ENCODE measurements at places on chromosomes 2 and 18.
A peak's percentile ranks its signal among the peaks of the same experiment; 100 is the strongest.

DNA sequence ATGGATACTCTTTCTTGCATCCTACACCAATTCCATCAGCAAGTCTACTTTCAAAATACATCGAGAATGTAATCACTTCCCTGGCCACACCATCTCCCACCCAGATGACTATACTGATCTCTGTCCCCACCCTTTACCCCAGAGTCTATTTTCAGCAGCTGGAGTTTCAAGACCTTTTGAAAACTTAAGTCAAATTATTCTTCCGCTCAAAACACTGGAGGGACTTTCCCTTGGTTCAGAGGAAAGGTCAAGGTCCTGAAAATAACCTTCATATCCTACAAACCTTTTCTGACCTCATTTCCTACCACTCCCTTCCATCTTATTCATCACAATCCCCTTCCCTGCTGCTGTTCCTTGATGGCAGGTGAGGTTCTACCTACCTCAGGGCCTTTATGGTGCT is 58.8 kb upstream of the LYPD6 start:
- DNase-seq = no peak

DNA sequence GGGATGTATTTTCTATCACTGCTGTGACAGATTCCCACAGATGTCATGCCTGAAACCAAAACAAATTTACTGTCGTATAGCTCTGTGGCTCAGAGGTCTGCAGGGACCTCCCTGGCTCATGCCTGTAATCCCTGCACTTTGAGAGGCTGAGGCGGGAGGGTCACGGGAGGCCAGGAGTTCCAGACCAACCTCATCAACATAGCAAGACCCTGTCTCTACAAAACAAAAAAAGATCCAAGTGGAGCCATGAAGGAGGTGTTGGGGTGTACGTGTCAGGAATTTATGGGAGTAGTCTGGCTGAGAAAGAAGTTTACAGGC is 51.0 kb upstream of the FAHD2A start:
- DNase-seq = no peak

GRCh38 chr2:102932501-102932900 is 170.7 kb downstream of the TMEM182 start:
- DNase-seq = no peak

DNA sequence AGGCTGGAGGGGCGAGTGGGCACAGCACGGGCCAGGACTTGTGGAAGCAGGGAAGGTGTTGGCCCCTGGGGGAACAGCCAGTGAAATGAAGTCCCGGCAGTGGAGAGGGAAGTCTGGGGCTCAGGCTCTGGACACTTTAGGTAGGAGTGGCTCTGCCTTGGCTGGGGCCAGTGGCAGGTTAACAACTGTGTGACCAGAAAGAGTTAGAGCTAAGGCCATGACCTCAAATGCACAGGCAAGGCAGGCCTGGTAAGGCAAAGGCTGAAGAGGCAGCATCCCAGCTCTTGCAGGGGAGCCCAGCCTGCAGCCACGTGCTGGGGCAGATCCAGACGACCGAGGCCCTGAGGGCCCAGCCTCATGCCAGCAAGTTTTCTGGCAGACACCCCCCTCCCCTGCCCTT is 21.5 kb downstream of the PCARE start:
- DNase-seq = no peak

- no peak for DNase-seq
These were observed 64.6 kb downstream of the CD226 start for GRCh38 chr18:69882965-69883668.

DNA sequence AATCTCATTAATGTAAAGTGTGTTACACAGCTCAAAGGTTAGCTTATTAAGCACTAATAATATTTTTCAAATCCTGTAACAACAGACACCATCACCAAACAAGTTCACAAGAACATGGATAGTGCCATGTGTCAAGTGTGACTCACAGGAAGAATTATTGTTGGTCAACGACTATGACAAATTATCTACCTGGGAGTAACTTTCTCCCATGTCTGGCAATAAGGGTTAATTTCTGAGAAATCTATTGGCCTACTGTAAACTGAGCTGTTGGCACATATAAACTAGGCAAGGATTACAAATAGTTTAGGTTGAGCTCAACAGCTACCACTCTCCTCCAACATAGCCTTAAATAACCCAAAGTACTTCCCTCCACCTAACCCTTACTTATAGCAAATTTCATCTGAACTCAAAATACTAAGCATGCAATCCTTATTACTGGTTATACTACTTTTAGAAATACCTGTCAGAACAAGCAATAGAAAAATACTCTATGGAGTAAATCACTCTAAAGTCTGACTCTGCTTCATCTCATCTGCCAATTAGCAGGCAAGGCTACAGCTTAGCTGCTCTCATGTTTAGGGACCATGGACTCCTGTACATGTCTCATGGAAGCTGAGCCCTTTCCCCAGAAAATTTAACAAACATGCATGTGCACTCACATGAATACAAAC is 223.0 kb downstream of the NBAS start:
- DNase-seq = no peak

DNA sequence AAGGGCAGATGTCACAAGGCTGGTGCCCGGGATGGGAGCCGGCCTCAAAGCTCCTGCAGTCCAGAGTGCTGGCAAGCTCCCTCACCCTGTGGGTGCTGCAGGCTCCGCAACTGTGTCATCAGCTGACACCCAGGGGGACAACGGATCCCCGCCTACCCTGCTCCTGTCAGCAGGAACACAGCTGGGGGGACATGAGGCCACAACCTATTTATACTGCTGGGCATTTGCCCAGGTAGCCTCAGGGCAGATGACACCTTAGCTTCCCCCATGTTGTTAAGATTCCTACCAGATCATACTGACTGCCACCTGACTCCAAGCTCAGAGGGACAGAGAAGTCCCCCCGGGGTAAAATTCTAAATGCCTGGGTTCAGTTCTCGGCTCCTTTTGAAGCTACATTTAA is 1.2 kb downstream of the ANKRD23 start:
- DNase-seq = no peak

DNA sequence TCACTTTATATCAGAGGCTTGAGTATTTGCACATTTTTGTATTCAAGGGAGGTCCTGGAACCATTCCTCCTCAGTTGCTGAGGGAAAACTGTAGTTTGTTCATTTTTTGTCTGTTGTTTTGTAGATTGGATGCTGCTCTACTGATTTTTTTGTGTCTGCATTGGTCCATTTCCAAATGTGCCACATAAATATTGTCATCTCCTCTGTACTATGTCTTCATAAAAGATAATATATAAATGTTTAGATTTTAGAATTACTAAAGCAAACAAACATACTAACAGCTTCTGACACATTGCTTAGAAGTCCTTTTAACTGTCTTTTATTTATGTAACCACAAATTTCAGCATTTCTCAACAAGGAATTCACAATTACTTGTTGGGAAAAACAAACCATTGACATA is 356.8 kb downstream of the PLCL1 start:
- no peak for DNase-seq

DNA sequence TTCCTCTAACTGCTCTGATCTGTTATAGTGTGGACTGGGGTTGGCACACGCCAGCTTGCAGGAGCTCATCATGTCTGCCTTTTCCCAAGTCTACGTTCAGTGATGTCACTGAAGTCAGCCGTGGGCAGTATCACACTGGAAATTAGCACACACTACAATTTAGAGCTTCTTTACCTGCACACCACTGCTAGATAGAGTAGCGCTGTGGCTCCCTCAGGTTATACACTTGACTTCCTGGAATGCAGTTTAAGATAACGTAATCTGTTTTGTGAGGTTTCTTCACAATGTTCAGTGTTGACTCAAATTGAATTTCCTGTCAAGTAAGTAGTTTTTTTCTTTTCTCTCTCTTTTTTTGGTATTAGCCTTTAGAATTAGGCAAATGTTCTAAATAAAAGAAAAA is 487.2 kb downstream of the DCDC2C start:
- DNase-seq = no peak

DNA sequence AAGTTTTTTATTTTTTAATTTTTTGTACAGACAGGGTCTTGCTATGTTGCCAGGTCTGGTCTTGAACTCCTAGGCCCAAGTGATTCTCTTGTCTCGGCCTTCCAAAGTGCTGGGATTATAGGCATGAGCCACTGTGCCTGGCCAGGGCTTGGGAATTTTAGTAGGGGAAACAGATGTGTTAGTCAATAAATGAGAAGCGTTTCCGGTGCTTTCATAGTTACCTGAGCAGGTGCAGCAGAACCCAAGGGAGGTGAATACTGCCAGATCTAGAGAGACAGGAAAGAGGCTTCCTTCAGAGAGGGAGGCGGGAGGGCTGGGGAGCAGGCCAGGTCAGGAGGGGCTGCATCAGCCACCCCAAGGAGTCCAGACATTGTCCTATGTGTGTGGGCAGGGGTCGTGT is 30.5 kb upstream of the IMPA2 start:
- no peak for DNase-seq

DNA sequence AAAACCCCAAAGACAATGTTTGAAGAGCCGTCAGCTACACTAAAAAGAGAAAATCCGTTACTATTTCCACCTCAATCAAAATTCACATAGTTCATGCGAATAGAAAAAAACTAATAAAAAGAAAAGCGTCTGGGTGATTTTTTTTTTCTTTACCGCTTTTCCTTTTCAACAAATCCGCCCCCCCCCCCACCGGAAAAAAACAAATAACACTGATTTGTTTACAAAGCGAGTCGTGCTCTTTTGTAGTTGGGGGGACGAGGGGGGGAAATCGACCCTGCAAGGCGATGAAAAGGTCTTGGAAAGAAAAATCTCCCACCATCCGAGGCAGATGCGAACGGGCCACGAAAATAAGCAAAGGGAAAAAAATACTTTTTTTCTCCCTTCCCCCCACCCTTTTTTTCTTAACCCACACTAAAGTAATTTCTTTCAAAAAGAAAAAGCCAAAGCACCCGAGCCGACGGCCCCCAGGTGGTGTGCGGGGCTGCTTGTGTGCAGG is 638 bp downstream of the ZNF521 start:
- DNase-seq = no peak

DNA sequence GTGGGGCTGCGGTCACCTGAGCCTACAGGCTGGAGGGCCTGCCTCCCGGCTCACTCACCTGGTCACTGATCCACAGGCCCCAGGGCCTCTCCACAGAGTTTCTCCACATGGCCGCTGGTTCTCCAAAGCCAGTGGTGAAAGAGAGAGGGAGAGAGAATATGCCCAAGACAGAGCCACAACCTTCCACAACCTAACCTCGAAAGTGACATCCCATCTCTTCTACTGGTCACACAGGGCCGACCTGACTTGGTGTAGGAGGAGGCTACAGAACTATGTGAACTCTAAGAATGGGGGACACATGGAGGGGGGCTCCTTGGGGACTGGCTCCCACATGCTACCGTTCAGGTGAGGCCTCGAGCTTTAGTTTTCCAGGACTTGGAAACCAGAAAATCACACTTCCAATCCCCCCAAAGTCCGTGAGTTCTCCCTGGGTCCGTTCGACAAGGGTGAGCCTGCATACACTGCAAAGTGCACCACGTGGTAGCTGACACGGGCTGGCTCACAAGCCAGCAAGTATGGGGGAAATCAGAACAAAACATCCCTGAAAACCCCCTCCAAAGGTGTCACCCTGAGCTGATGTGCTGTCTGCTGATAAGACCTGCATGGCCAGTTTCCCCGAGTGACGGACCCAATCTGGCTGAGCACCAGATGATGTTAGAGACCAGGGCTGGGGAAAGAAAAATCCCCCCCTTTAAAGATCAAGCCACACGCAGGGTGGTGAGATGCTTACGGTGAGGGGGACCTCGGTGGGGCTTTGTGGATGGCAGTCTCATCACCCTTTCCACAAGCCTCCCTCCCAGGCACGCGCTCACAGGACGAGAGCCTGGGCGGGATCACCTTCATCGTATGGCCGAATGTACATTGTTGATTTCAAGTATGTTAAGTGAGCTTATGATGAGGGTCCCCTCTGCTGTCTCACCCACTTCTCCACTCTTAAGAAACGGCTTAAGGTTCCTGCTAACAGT is 54.2 kb upstream of the SEMA4C start:
- DNase-seq = peak; percentile 9

DNA sequence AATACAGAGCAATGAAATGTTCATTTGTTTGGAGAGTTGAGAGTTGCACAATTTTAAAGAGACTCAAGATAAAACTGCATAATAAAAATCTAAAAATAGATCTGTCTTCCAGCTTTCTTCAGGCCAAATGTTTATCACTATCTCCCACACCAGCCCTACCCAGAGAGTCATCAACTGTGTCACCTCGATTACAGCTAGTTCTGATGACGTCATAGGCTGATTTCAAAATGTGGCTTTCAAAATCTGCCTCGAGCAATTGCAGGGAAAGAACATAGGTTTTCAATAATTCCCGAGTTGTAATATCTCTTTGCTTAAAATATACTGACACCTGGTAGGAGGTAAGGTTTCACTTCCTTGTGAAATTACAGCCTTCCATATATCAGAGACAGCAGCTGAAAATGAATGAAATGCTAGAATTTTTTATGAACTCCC is 677.6 kb upstream of the ID2 start:
- no peak for DNase-seq

DNA sequence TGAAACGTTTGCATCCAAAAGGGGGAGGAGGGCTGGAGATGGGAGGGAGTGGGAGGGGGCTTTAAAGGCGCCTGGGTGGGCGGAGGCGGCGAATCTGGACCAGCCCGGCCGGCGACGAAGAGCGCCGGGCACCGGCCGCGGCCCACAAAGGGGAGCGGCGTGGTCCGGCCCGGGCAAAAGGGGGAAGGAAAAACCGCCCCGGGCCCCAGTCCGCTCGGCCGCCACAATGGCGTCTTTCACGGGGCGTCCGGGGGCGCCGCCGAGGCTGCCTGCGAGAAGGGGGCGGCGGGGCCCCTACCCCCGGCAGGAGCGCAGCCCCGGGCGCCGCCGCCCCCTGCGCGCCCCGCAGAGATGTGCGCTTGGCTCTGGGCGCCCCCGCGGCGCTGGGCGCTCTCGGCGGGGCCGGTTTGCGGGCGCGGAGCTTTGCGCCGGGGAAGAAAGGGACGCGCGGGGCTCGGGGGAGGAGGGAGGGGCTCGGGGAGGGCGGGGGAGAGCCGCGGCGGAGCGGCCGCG is 108.1 kb upstream of the KCTD1 start:
- DNase-seq = no peak

DNA sequence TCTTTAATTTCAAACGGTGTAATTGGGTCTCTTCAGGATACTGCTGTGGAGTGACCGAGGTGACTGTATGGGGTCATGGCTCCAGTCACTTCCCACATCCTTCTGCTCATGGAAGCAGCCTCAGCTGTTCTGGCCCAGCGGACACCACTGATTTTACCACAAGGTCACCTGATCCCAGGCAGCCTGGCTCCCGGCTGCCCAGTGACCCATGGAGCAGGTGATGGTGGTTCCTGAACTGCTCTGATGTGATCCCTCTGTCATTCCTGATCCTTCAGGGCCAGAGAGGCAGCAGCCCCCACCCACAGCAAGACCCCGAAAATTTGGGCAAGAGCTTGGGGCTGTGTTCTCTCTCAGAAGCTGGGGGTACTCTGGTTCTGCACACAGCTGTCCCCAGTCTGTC is 35.5 kb upstream of the HS6ST1 start:
- no peak for DNase-seq

DNA sequence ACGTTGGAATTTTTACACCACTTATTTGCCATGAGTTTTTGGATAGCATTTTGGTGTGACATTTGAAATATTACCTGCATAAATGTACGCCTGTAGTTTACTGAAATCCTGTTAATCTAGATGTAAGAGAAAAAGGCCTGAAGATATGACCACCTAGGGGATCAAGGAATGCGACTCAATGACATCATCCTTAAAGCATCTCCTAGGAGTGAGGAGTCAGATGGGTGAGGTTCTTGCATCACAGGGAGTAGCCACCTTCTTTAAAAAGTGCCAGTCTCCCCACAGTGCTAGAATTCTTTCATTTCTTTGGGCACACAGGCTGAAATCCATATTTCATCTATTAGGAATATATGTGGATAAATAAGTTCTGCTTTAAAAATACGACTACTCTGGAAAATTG is 34.5 kb downstream of the ADCYAP1 start:
- DNase-seq = no peak

- no peak for DNase-seq
These were observed 8.5 kb downstream of the ZNF396 start for GRCh38 chr18:35368595-35368994.

All from activated naive CD8-positive, alpha-beta T cell treated with anti-CD3 and anti-CD28 coated beads, Interleukin-2, amount 50 U/mL, for 16 hours (primary cell).